ENCODE measurements at places on chromosomes 7 and 10.

- no peak for DNase-seq
Measured at GRCh38 chr7:8444468-8444769, 11.0 kb downstream of the NXPH1 start.

DNA sequence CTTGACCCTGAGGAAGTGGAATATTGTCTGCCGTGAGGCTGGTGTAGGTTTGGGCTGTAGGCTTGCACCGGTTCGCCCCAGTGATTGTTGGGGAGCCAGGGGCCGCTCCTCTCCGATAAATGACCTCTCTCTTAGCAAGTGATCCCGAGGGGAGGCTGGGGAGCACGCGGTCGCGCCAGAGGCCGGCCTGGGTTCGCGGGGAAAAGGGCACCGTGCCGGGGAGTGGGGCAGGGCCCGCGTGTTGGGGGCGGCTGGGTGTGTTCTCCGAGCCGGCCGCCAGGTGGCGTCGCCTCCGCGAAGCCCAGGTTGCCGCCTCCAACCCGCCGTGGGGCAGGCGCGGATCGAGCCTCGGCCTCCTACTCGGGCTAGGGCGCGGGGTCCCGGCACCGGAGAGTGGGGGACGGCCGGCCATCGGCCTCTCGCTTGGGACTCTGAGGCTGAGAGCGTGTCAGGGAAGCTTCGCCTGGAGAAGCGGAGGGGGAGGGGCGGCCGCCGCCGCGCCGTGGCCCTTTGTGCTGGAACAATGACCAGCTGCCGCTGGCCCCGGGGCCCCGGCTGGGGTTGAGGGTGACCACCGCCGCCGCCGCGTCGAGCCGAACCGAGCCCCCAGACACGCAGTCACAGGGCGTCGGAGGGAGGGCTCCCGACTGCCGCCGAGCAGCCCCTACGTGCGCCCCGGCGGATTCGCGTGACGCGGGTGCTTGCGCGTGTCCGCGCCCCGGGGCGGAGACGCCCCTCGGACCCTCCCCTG is 442 bp upstream of the LZTS2 start:
- peak; percentile 53 for DNase-seq

GRCh38 chr10:87589645-87590051 is 70.0 kb upstream of the PAPSS2 start:
- no peak for DNase-seq

GRCh38 chr10:114550756-114551635 is 107.1 kb downstream of the ABLIM1 start:
- DNase-seq: no peak

GRCh38 chr10:44340557-44340956 is 44.3 kb downstream of the CXCL12 start:
- no peak for DNase-seq

- no peak for DNase-seq
Measured at GRCh38 chr7:139710036-139710435, 67.8 kb downstream of the HIPK2 start.

DNA sequence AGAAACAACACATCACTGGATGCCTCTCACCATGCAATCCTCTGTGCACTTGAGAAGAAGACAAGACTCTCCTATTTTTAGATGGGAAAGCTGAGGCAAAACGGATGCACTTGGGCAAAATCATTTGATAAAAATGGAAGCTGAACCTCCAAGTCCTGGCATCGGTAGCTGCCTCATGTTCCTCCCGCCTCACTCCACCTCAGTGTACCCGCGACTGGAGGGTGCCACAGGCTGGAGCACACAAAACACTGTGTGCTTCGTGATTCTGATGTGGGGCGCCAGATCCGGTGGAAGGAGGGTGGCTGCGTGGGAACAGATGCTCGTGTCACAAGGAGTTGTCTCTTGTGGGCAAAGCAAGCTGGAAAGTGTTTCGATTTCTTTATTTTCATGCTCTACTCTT is 41.3 kb downstream of the TAS2R41 start:
- no peak for DNase-seq

DNA sequence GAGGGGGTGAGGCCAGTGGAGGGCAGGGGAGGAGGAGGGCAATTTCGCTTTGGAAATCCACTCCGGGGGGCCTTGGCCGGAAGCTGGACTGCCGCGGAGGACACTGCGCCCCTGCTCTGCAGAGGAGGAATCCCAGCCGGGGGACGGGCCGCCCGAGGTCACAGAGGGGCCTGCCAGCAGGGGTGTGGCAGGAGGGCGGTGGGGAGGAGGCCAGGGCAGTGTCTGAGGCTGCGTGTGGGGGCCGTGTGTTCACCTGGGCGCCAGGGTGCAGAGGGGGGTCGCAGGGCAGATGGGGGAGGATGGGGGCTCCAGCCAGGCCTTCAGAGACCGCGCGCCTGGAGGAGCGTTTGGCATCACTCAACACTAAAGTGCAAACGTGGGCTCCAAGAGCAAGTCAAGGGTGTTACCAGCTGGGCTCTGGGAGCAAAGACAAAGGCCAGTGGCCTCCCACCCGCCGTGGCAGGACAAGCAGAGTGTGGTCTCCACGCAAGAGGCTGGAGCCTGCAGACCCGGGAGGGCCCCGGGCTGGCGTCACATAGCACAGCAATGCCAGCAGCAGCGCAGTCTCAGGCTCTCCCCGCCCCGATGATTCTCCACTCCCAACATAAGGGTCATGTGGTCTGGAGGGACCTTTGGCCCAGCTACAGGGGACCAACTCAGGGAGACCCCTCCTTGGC is 45.3 kb upstream of the DNAJB6 start:
- DNase-seq: no peak

- no peak for DNase-seq
Measured at GRCh38 chr10:112813866-112814591, 136.0 kb upstream of the TCF7L2 start.

DNA sequence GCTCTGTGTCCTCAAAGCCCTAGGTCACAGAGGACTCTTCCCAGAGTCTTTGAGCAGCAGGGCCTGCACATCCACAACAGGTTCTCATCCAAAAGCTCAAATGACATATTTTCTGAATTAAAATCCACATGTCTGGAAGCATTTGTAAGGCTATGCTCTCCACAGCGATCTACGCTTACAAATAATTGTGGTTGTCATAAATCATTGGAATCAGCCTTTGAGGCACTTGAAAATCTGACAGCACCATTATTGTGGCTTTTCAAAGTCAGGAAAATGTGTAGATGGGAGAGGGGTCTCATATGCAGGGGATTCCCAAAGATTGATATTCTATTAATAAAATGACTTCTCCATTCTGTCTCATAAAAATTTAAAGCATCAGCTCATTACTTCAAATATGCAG is 16.3 kb downstream of the GPR26 start:
- no peak for DNase-seq

All from activated CD8-positive, alpha-beta memory T cell treated with anti-CD3 and anti-CD28 coated beads for 4 hours (primary cell).